ENCODE measurements at places on chromosomes 3 and 15.

DNA sequence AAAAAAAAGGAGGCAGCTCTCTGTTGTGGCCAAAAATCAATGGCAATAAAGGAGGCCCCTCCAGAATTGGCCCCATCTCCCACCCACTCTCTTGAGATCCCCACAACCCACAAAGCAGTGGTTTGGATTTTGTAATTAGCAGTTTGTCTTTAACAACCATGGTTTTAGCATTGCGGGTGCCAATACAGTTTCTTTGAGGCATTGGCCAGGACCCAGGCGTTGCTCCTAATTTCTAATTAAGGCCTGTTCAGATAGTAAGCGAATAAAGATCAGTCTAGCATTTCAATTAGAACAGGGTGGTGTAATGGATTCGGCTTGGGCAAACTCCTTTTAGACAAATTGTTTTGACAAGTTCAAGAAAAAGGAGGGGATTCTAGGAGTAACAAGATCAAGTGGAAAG lies 23.6 kb upstream of the UACA start:
- no peak for DNase-seq

DNA sequence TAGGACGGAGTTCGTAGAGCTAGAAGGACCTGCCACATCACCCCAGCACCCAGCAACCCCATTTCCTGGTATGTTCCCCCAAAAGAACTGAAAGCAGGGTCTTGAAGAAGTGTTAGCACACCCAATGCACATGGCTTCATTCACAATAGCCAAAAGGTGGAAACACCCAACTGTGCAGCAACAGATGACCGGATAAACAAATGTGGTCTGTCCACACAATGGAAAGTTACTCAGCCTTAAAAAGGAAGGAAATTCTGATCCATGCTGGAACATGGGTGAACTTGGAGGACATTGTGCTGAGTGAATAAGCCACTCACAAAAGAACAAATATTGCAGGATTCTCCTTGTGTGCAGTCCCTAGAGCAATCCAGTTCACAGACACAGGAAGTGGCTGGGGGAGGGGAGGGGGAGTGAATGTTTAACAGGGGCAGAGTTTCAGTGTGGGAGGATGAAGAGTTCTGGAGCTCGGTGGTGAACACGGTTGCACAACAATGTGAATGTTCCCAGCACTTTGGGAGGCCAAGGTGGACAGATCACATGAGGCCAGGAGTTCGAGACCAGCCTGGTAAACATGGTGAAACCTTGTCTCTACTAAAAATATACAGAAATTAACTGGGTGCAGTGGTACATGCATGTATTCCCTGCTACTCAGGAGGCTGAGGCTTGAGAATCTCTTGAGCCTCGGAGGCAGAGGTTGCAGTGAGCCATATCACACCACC lies 157.5 kb downstream of the NUP210 start:
- DNase-seq = no peak

DNA sequence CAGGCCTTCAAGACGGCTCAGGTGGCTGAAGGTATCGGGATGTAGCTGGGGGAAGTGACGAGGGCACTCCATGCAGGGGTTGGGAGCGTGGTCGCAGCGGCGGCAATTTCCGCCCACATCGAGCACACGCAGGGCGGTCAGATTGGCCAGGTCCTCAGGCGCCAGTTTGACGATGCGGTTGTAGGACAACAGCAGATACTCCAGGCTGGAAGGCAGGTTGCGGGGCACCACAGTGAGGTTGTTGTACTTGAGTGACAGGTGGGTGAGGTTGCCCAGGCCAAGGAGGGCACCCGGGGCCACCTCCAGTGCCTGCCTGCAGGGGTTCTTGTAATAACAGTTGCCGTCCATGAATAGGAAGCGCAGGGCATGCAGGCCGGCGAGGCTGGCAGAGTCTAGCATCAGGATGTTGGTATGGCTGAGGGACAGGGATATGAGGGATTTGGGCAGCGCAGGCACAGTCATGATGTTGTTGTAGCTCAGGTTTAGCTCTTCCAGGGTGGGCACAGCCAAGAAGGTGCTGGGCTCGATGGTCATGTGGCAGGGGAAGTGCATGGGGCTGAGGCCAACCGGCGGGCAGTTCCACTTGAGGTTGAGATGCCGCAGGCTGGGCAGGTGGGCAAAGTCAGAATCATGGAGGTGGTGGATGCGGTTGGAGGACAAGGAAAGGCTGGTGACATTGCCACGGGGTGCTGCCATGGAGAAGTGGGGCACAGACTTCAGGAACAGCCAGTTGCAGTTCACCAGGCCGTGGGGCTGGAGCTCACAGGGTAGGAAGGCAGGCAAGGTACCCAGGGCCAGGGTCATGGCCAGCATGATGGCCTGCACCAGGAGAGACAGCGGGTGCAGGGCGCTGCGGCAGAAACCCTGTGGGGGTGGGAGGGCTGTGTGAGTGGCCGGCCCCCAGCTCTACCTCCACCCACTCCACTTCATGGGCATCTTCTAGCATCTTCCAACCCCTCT lies 1.7 kb downstream of the TLR9 start:
- DNase-seq = no peak

DNA sequence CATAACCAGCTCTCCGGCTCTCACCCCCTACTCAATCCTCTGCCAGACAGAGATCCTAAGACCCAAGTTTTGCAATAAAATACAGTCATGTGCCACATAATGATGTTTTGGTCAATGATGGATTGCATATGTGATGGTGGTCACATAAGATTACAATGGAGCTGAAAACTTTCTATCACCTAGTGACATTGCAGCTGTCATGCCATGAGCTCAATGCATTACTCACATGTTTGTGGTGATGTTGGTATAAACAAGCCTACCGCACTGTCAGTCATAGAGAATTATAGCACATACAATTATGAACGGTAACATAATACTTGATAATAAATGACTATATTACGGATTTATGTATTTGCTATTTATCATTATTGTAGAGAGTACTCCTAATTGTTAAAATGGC lies 26.9 kb upstream of the SAMMSON start:
- no peak for DNase-seq

DNA sequence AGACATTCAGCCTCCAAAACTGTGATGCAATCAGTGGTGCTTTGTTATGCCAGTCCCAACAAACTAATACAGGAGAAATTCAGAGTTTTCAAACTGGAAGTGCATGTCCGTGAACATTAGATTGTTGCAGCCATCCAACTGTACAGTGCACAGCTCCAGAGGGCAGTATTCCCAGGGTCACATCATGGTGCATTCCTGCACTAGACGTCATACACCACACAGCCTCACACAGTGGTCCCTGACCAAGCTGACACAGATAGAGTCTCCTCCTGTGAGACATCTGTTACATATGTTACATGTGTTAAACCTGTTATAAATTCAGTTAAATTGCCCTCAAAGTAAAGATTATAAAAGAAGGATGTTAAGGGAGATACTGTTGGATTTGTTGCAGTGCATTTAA lies 209.0 kb downstream of the LRRN1 start:
- no peak for DNase-seq

- no peak for DNase-seq
Observed at GRCh38 chr15:81555346-81555745, 181.3 kb upstream of the TMC3 start.

- no peak for DNase-seq
Observed at GRCh38 chr3:99485286-99485685, 153.1 kb upstream of the COL8A1 start.

DNA sequence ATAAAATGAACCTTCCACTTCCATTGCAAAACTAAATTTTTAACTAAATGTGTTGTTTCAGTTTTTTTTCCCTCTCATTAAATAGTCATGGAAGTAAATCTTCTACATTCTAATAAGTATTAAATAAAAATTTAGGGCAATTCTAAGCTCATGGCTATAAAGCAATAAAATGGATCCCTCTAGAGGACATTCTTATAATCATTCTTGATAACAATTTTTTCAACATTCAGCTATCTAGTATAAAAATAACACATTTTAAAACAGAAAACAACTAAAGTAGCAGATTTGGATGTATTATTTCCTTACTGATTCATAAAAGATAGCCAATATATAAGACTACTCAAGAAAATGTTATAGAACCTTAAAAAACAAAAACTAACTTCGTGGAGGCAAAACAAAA lies 393.1 kb downstream of the PLOD2 start:
- DNase-seq = no peak

DNA sequence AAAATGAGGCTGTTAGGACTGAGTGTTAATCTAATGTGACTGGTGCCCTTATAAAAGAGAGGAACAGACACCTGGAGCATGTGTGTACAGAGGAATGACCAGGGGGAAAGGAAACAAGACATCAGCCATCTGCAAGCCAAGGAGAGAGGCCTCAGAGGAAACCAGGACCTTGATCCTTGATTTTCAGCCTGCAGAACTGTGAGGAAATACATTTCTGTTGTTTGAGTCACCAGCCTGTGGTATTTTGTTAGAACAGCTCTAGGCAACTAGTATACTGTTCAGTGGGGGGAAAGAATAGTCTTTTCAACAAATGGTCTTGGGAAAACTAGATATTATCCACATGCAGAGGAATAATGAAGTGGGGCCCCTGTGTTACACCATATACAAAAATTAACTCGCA lies 80.6 kb downstream of the CCR1 start:
- DNase-seq = no peak

- no peak for DNase-seq
Observed at GRCh38 chr3:13266005-13266404, 154.1 kb downstream of the NUP210 start.

DNA sequence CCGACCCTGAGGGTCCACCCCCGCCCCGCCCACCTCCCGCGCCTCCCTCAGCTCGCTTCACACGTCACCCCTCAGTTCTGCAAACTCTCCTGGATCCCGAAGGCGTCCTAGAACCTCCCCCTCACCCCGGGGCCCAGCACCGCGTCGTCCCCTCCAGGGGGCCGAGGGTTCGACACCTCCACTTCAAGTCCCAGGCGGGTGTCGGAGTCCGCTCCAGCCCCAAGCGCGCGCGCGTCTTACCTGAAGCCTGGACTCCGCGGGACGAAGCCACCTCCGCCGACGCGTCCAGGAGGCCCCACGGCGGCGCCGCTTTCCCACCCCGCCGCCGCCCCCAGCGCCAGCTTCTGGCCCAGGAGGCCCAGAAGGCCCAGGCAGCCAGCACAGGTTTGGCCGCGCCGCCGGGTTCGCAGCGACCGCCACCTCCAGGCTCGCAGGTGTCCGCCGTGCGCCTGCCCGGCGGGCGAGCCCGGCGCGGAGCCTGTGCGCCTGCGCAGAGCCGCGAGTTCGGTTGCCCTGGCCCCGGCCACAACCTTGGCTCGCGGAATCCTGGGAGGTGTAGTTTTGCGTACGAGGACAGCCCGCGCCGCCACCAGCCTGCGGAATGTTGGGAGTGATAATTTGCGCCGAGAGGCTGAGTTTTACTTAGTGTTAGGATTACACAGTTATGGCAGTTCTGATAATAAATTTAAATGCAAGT lies at the start of gene POMGNT2:
TSS of gene POMGNT2 (minus strand) at position 484 of the 697 bp plus-strand sequence. CDS start 24,648 bp downstream, outside the sequence.
- peak; percentile 95 for DNase-seq

- DNase-seq = no peak
Observed at GRCh38 chr3:156762631-156763185, 63.4 kb upstream of the LEKR1 start.

- DNase-seq = peak; percentile 97
Observed at GRCh38 chr3:139389552-139390368, at the start of gene COPB2. Gene COPB2 (minus strand): TSS chr3:139389647. CDS start chr3:139389550, 97 bp downstream.

DNA sequence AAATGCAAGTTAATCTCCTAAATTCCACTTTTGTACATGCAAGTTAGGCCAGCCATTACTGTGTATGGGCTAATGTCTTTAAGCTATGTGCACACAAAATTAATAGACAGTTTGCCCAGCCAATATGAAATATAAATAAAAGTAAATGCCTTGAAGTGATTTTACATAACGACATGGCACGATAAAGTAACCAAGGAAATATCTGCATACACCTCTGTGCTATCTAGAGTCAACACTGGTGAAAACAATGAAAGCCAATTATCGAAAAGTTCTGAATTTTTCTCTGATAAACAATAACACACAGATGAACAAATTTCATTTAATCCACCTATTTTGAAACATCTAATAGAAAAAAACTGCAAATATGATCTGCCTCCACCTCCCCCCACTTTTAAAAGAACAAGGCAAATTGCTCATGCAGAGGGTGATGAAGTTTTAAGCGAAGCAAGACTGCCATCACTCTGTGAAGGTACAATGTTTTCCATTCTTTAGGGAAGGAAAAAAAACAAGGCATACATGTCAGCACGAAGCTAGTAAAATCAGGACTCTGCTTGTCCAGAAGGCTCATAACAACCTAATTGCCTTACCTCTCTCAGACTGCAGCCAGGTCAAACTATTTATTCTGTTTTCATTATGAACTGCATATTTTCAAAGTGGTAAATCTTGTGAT lies 317.7 kb downstream of the MECOM start:
- no peak for DNase-seq

DNA sequence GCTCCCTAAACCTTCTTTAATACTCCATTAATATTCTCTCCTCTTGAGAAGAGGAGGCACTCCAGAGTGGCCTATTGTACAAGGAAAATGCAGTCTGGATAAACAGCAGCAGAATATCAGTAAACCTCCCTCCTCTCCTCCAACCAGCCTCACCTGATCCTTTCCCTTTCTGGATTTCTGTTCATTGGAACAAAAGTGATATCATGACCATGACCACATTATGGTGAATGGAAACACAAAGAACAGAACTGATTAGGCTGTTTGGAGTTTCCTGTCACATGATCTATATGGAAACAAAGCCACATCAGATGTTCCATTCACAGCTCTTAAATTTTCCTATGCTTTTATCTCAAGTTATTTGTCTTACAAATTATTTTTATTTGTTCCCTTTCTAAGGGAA lies 14.6 kb downstream of the C2CD4B start:
- DNase-seq = no peak

DNA sequence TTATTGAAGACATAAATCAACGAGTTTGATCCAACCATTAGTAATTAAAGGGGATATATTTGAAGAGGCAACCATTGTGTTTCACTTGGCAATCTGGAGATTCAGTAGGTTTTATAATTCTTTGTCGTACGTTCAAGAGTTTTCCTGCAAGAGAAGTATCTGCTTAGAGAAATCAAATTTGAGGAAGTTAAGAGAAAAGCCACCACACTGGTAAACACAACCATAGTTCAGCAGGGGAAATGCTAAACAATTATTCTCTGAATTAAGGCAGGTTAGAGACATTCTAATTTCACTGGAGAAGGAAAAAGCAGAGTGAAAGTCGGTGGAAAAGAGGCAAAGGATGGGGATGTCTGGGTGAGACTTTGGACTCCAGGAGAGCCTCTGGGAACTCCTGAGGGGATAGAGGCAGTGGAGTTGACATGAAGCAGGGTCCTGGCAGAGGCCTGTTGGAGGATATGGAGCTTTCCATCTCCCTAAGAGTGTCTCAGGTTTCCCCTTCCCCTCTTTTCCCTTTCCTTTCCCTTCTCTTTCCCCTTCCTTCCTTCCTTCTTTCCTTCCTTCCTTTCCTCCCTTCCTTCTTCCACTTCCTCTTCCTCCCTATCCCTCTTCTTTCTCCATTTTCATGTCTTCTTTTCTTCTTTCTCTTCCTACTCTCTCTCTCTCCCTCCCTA lies 26.5 kb downstream of the SPINK8 start:
- no peak for DNase-seq

All from CD4-positive, alpha-beta T cell (primary cell).